Activated CD4-positive, alpha-beta T cell treated with anti-CD3 and anti-CD28 coated beads for 24 hours (primary cell): ENCODE measurements at places on chromosomes 1 and 21.

- no peak for DNase-seq
These were observed 96.8 kb downstream of the GLIS1 start for GRCh38 chr1:53642215-53642555.

DNA sequence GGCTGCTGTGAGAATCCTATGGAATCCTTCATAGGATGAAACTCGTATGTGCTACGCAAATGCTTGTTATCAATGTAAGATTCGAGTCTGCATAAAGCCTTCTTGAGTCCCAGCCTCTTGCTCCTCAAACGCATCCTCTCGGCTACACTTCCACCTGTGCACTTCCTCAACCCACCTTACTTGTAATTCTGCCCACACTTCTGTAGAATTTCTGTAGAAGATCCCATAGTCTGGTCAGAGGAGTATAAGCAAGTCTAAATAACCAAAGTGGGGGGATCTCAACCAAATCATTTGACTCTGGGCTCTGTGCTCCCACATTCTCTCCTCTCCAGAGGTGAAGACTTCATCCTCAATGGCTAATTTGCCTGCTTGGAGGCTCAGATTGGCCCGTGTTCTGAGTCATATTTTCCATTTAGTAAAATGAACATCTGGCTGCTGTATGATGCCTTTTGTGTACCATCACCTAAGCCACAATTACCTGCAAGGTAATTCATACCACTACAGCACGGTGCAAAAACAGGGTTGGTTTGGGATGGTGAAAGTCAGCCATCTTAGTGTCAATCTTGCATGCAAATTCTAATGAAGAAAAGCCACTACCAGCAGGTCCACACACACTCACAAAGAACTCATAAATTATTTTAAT is 63.2 kb downstream of the ITPKB start:
- DNase-seq = no peak

GRCh38 chr1:64404202-64404601 is 65.7 kb upstream of the CACHD1 start:
- DNase-seq = no peak

GRCh38 chr1:53296117-53296749 is 31.6 kb downstream of the LRP8 start:
- no peak for DNase-seq

DNA sequence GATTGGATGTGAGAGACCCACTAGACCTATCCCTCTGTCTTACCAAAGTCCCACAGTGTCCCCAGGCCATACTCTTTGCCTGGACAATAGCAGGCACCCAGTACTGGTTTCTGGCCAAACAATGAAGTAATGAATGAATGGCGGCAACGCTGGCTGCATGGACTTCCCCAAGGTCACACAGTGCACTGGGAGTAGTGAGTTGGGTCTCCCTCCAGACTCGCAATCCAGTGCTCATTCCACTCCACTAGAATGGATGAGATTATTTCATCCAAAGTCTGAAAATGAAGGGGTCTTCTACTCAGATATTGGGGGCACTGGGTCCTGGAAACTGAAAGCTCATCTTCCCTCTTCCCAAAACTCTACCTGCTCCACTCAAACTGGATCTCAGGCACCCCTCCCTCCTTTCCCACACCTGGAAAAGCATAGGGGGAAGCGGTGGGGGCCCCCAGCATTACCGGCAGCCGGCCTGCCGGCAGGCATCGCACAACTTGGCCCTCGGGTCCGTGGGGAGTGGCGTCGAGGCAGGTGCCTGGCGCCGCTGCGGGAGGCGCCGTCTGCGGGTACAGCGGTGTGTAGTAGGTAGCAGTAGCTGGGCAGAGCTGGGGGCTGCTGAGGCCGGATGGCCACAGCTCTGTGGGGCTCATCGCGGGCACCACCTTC is 816 bp downstream of the E2F2 start:
- DNase-seq = no peak

GRCh38 chr1:22221233-22221780 is 78.4 kb upstream of the WNT4 start:
- DNase-seq = no peak

DNA sequence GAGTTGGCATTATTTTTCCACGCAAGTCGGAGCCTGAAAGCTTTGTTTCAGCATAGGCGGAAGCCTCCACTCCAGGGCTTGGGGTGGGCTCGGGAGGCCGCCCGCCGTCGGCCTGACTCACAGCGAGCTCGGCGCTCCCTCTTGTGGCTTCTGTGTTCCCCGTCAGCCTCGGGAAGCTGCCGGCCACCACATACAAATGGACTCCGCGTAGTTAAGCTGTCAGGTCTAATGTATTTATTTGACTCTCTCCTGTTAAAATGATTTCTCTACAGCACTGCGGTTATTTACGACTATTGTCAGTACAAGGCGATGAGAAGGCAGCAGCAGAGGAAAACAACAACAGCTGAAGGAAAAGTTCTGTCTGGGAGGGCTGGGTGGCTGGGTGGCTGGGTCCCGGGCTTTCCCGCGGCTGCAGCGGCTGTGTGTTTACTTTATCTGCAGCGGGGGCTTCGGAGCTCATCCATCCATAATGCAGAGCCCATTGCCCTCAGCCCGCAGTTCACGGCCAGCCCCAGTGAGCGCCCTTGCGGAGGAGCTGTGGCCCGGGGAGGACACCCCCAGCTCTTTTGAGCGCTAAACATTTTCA is 375.7 kb upstream of the CAMK1G start:
- no peak for DNase-seq

- no peak for DNase-seq
These were observed 443.1 kb upstream of the NFIA start for GRCh38 chr1:60639287-60639686.

GRCh38 chr1:26582836-26583460 is 53.4 kb downstream of the RPS6KA1 start:
- DNase-seq = peak; percentile 80

GRCh38 chr1:67355745-67356424 is 48.2 kb downstream of the IL12RB2 start:
- no peak for DNase-seq

- DNase-seq = no peak
These were observed 5.3 kb upstream of the DPH5 start for GRCh38 chr1:101030881-101031280.

GRCh38 chr1:203491664-203492063 is 2.3 kb upstream of the OPTC start:
- no peak for DNase-seq

- peak; percentile 28 for DNase-seq
These were observed at the start of gene RIMKLA for GRCh38 chr1:42380586-42381279. RIMKLA (plus strand) TSS chr1:42380792; CDS start chr1:42380935, 143 bp downstream.

GRCh38 chr1:79895573-79895972 is 889.0 kb upstream of the ADGRL4 start:
- DNase-seq = no peak

GRCh38 chr1:210377731-210378333 is 49.1 kb downstream of the HHAT start:
- DNase-seq = no peak

- no peak for DNase-seq
These were observed 308.5 kb upstream of the ADAMTS5 start for GRCh38 chr21:27275294-27275927.

- DNase-seq = no peak
These were observed 65.5 kb downstream of the DDX20 start for GRCh38 chr1:111821121-111821745.

GRCh38 chr1:180251526-180252305 is 21.7 kb downstream of the LHX4 start:
- DNase-seq = no peak
